ENCODE measurements at places on chromosomes 7 and 10.

GRCh38 chr7:123041101-123041500, 45.6 kb upstream of the TAS2R16 start:
- no peak for DNase-seq

GRCh38 chr10:3741688-3742461, 43.1 kb downstream of the KLF6 start:
- DNase-seq: no peak

- DNase-seq: no peak
Measured at GRCh38 chr10:116329153-116329552, 4.9 kb downstream of the CCDC172 start.

DNA sequence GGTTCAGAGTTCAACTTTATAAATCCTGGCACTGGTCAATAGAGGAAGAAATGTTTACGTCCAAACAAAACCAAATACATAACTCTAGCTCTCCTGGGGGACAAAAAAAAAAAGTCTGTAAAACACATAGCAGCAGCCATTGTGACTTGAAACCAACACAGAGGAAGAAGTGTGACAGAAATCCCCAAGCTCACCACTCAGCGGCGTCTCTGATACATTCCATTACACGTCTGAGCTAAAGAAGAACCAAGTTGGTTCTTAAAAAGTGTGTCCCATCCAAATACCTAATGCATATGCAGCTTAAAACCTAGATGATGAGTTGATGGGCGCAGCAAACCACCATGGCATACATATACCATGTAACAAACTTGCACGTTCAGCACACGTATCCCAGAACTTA, 58.3 kb upstream of the NANOS1 start:
- DNase-seq: no peak

GRCh38 chr10:51204066-51204465, 129.8 kb downstream of the PRKG1 start:
- DNase-seq: no peak

GRCh38 chr7:3300221-3300650, 816 bp upstream of the SDK1 start:
- peak; percentile 41 for DNase-seq

DNA sequence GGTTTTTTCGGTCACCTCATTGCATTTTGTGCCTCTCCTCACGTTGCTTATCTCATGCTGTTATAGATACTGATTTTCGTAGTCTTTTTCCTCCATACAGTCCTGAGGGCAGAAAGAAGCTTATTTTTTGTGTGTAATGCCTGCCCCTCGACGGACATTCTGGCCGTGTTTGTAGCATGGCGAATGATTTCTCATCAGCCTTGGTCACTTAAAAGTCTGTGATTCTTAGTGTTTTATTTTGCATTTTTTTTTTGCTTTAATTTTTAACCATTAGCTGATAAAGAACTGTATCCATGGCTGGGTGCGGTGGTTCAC, 469 bp upstream of the NOC3L start:
- no peak for DNase-seq

- no peak for DNase-seq
Measured at GRCh38 chr7:5231811-5232484, 41.9 kb downstream of the WIPI2 start.

GRCh38 chr10:127578259-127578960, 29.3 kb downstream of the NPS start:
- DNase-seq: peak; percentile 86

DNA sequence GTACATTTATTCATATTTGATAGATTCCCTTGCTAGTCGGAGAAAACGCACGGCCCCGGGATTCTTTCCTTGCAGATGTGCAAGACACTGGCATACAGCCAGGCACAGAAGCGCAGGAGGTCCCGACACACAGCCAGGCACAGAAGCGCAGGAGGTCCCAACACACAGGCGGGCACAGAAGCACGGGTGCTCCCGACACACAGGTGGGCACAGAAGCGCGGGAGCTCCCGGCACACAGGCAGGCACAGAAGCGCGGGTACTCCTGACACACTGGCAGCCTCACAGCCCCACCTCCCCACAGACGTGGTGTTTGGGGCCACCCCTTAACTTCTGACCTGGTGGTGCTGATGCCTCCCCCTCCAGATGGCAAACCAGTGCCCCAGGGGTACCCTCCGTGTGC, 237.3 kb downstream of the ZMYND11 start:
- DNase-seq: no peak

DNA sequence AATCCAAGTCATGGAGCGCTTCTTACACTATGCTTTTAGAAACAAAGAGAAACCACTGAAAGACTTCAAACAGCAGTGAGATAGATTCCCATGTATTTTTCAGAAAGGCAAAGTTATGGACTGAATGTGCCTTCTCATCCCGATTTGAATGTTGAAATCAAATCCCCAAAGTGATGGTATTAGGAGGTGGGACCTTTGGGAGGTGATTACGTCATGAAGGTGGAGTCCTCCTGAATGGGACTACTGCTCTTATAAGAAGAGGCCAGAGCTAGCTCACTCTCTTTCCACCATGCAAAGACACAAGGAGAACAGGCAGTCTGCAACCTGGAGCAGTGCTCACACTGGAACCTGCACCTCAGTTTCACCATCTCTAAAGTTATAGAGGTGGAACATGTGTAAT, 1279.8 kb downstream of the GATA3 start:
- no peak for DNase-seq

GRCh38 chr7:130430115-130430514, 10.7 kb downstream of the CEP41 start:
- DNase-seq: no peak

DNA sequence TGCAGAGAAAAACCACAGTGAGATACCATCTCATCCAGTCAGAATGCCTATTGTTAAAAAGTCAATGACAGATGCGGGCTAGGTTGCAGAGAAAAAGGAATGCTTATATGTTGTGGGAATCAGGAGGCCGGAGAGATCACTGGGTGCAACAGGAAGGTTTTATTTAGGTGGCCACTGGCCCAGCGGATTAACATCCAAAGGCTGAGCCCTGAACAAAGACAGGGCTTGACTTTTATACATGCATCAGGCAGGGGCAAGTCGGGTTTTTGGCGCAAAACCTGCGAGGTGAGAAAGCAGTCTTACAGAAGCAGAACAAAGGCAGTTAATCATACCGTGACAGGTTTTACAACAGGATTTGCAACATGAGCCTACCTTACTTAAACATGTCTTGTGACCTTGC, 620 bp downstream of the ZNF117 start:
- DNase-seq: no peak

DNA sequence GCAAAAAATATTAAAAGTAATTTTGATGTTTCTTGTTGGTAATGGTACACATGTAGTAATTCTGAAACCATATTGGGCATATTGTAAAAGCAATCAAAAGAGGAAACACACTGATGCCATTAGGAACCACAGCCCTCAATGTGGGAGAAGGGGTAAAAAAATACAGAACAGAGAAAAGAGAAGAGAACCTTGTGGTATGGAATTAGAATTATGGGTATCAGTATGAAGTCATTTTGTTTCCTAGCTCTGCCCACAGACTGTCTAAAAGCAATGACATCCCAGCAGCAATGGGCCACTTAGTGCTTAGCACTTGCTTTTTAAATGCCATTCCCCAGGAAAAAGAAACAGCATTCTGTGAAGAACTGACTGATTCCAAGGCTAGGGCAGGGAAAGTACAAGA, 61.5 kb downstream of the CPVL start:
- no peak for DNase-seq

DNA sequence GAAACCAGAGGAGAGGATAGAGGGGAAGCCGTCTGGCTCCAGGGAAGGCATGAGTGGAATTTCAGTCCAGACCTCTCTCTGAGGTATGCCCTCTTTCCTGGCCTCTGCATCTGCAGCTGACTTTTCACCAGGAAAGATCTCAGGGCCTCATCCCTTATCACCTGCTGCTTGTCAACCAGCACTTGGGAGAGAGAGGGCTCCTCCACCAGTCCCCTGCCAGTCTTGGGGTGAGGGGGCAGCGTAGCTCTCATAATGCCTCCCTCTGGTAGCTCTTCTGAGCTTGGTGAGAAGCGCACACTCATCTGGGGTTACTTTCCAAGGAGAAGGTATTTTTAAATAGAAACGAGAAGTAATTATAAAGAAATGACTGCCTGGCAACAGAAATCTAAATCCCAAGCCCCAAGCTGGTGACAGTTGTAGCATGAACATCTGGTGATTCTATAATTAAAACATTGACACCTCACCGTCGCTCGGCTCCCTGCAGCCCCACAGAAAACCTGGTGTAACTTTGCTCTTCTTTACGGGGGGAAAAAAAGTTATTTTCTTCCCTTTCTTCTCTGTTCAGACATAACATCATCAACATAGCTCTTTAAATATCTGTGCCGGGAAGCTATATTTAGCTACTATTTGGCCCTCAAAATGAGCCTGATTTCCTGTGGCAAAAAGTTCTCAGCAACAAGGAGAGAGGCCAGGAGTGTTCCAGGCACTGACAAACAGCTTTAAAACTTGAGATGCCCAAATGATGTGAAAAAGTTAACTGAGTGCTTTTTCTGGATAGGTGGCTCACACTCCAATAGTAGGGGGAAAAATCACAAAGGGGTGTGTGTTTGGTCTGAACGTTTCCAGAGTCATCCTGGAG, 26.9 kb downstream of the HIP1 start:
- DNase-seq: no peak

- DNase-seq: no peak
Measured at GRCh38 chr7:108055611-108056021, 52.7 kb upstream of the LAMB1 start.

- DNase-seq: no peak
Measured at GRCh38 chr10:74075906-74076305, 74.7 kb downstream of the AP3M1 start.

DNA sequence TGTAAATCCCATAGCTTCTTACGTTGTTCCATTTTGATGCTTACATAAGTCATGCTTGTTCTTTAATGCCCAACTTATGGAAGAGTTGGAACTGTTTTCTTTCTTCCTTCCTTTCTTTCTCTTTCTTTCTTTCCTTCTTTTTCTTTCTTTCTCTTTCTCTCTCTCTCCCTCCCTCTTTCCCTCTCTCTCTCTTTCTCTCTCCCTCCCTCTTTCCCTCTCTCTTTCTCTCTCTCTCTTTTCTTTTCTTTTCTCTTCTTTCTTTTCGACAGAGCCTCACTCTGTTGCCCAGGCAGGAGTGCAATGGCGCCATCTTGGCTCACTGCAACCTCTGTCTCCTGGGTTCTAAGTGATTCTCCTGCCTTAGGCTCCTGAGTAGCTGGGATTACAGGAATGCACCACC, 18.9 kb downstream of the FAM131B start:
- DNase-seq: no peak

GRCh38 chr10:112991888-112992491, 41.9 kb downstream of the TCF7L2 start:
- DNase-seq: no peak

- DNase-seq: no peak
Measured at GRCh38 chr10:3898821-3899220, 113.8 kb upstream of the KLF6 start.

- no peak for DNase-seq
Measured at GRCh38 chr7:100968031-100968430, 1.3 kb upstream of the MUC12 start.

- DNase-seq: no peak
Measured at GRCh38 chr7:132771301-132771730, 195.0 kb upstream of the PLXNA4 start.

DNA sequence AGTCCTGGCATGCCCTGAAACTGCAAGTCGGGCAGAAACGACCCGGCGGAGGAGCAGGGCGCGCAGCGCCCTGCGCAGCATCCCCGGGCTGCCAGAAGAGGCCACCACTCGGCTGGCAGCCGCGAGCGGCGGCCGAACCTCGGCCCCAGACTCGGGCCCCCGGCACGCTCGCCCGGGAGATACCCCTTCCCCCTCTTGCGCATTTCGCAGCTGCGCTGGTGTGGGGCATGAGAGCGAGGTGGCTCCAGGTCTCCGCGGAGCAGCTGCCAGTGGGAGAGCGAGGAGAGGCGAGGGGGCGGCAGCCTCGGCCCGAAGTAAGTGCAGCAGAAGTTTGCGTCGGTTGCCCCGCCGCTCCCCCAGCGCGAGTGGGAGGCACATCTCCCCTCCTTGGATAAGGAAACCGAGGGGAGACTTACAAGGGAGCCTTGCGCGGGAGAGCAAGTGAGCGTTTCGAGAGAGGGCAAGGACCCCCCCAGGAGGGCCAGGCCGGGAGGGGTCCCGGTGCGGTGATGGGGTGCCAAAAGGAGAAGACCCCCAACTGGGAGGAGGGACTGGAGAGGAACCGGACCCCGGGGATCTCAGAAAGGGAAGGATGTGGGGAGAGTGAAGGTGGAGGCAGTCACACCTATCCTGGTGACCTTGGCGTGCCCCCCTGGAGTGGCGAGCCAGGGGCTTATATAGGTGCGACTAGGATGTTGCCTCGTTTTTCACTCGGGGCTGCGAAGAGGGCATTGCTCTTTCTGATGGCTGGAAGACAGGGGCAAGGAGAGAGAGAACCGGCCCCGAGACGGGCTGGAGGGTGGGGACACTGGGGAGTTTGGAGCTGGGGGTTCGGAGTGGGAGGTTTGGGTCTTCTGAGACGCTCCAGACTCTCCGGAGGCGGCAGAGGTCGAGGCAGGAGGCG, 256.3 kb downstream of the OTUD1 start:
- no peak for DNase-seq

GRCh38 chr10:92239600-92240288, 51.1 kb downstream of the CPEB3 start:
- DNase-seq: peak; percentile 42

DNA sequence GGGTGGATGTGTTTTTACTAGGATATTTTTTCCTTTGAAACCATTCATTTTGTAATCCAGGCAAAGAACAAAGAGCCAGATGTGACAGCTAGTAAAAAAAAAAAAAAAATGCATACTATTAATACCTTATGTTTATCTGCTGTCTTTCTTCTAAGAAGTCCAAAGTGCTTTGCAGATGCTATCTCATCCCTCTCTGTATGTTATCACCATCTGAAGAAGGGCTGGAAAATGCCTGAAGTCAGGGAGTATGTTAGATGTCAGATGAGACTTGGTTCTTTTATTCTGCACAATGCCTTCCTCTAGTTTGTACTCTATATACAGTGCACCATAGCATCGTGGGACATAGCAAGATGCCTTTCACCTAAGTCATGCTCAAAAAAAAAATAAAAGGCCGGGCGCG, 10.4 kb upstream of the CAMK1D start:
- no peak for DNase-seq

DNA sequence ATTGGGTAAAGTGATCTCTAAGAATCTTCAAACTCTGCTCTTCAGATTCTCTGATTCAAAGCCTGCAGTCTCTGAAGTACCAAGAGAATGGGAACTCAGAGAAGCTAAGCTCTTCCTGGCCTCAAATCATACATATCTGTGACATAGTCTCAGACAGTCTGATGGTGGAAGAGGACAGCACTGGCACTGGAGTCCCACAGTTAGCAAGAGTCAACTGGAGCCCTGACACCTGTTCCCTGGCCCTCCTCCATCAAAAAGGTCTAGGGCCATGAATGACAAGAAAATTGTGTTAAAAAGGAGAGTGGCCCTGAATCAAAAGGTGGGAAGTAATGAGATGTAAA, 37.7 kb downstream of the PRSS2 start:
- DNase-seq: no peak

- no peak for DNase-seq
Measured at GRCh38 chr10:114060456-114060855, 16.8 kb downstream of the ADRB1 start.
